ENCODE measurements at places on chromosomes 1 and 21.

DNA sequence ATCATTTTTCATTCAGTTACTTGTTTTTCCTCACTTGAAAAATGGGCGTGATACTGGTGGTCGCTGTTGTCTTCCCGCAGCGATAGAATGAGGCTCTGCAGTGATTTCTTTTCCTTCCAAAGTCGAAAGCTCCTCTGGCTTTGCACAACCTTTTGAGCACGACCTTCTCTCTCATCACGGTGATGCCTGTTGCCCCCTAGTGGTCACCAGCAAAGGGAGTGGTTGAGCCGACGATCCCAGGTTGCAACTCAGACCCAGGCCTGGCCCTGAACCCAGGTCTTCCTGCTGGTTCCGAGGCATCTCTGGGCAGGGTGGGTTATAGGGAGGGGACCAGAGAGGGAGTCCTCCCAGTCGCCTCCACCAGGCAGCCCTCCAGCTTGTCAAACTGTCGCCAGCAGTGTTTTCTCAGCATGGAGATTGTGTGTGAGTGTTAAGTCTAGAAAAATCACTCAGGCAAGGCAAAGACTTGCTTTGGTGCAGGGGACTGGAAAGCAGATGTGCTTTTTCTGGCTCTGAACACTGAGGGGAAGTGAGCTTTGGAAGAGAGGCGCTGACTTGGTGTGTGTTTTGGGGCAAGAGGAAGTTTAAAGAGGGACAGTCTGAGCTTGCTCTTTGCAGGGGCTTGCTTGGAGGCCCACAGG is 285.3 kb downstream of the CAMTA1 start:
- DNase-seq, result peak; percentile 56

- DNase-seq, result no peak
Observed at GRCh38 chr1:56934430-56935060, 31.3 kb downstream of the C8B start.

DNA sequence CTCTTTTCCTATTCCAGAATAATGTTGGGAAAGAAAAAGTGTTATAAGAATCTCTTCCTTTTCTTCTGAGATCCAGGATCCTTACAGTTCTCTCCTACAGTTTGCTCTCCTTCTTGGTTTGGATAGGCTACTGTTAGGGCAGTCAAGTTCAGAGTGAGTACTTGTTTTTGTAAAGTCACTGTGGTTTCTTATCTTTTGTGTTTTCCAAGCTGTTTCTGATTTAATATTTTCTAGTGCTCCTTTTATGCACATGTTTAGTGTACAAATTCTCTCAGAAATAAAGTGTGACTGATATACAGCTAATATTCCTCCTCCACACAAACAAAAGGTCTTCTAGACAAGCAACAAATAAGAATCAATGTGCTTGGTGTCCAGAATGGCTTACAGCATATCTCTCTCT is 107.7 kb downstream of the BACH1 start:
- DNase-seq, result no peak

GRCh38 chr1:55190109-55190508 is 25.1 kb downstream of the USP24 start:
- no peak for DNase-seq

DNA sequence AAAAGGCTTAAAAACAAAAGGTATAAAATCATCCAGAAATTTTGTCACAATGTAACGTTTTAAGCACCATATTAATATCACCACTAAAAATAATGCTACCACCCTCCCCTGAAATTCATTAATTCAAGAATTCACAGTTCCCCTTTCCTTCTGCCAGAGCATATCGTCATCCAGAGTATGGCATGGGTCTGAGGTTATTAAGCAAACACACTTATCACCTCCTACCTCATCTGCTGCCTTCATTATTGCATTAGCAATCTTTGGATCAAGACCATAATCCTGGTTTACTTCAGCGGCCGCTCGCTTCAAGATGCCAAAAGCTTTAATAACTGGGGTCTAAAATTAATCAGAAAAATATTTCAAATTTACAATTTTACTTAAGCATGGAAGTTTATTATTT is 6.2 kb downstream of the FH start:
- DNase-seq, result no peak

- DNase-seq, result no peak
Observed at GRCh38 chr1:173191011-173191705, 16.0 kb downstream of the TNFSF4 start.

DNA sequence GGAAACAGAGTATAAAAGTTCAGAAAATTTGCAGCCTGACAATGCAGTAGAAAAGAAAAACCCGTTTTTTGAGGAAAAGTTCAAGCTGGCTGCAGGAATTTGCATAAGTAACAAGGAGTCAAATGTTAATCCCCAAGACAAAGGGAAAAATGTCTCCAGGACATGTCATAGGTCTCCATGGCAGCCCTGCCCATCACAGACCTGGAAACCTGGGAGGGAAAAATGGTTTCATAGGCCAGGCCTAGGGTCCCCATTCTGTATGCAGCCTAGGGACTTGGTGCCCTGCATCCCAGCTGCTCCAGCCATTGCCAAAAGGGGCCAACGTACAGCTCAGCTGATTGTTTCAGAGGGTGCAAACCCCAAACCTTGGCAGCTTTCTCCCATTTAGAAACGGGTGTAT is 3.6 kb upstream of the KCNT2 start:
- DNase-seq, result no peak

GRCh38 chr1:160064164-160064563 is 5.8 kb downstream of the KCNJ10 start:
- no peak for DNase-seq

DNA sequence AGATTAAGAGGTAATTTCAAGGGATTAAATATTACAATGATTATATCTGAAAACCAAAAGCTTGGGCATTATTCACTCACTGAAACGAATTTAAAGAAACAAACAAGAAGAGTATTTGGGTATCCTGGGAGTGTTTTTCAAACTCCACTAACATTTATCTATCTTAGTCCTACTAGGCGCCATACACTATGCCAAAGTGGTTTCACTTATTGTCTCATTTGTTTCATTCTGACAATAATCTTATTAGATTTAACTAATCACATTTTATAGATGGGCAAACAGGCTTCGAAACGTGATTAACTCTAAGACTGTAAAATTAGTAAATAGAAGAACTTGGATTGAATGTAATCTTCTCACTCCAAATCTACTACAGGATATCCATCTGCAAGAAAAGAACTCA is 25.4 kb downstream of the ASH1L start:
- no peak for DNase-seq

DNA sequence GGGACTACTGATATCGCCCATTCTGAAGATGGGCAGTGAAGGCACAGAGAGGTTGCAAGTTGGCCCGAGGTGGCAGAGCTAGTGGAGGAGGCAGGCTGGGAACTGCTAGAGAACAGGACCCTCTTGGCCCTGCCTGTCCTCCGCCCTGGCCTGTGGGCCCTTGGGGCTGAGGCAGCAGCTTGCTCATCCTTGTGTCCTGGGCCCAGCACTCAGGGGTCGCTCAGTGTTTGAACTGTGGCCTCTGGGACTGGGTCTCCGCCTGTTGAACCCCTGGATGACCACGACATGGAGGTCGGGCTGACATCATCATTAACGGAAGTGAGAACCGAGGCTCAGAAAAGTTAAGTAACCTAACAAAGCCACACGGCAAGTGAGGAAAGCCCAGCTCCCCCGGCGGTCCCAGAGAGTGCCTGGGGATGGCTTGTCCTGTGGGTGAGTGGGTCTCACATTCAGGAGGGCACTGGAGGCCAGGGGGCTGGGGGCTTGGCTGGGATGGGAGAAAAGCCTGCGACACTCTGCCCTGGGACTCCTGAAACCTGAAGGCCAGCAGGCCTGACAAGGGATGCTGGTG is 23.0 kb upstream of the DDOST start:
- no peak for DNase-seq

DNA sequence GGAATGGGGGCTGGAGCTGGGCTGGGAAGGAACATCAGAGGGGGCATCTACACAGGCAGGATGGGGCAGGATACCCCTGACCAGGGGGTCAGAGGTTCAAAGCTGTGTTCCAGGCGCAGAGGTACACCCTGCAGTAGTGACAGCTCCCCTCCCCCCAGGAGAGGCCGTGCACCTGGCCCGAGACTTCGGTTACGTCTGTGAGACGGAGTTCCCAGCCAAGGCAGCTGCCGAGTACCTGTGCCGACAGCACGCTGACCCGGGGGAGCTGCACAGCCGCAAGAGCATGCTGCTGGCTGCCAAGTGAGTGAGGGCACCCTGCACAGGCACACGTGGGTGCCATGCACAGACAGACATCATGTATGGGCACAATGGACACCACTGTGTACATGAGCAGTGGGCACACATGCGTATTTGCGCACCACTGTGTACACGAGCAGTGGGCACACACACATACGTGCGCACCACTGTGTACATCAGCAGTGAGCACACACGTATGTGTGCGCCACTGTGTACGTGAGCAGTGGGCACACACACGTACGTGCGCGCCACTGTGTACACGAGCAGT is 17.4 kb downstream of the TFAP2E start:
- no peak for DNase-seq

DNA sequence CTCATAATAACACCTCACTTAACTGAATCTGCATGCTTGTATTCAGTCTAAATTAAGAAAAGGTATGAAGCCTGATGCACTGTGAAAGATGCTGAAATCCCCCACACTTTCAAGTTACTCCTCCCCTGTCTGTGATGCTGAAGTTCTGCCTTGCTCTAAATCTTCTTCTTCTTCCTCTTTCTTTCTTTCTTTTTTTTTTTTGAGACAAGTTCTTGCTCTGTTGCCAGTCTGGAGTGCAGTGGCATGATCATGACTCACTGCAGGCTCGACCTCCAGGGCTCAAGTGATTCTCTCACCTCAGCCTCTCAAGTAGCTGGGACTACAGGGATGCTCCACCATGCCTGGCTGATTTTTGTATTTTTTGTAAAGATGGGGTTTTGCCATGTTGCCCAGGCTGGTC is 231.0 kb upstream of the B3GALT2 start:
- peak; percentile 34 for DNase-seq

DNA sequence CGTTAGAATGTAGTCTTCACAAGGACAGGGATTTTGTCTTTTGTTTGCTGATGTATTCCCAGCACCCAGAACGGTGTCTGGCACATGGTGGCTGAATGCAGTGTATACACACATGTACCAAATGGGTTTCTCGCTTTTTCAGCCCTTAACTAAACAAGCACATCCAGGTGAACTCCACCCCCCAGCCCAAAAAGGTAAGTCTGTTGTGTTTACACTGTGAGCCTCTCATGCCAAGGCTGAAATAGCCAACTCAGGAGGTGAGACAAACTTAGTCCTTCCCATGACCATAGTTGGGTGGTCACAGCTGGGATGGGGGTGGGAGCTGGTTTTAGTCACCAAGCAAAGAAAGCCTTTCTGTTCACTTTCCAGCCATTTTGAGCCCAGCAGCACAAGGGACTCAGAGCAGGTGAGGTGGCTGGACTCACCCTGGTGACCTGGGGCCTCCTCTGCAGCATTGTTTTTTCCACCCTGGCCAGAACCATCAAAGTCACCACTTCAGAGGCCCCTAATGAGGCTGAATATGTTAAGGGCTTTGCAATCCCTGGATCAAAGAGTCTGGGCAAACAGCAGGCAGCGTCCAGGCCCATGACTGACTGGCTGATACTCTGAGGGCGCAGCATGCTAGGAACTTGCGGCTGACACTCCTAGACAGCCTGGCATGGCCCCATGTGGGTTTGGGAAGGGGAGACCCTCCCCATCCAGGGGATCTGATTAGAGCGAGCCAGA is 8.7 kb downstream of the TENT5B start:
- no peak for DNase-seq

DNA sequence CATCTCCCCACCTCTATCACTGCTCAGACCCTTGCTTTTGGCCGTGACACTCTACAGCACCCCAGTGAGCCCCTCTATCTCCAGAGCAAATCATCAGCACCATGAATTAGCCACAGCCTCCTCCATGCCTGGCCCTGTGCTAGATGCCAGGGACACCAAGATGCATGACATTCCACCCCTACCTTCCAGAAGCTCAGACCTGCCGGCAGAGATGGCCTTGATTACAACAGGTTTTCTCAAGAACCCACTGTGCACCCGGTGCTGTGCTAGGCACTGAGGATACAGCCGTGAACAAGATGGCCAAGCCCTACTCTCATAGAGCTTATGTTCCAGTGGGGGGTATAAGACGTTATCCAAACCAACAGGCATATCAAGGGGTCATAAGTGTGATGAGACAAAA is 30.6 kb downstream of the CDK18 start:
- no peak for DNase-seq

DNA sequence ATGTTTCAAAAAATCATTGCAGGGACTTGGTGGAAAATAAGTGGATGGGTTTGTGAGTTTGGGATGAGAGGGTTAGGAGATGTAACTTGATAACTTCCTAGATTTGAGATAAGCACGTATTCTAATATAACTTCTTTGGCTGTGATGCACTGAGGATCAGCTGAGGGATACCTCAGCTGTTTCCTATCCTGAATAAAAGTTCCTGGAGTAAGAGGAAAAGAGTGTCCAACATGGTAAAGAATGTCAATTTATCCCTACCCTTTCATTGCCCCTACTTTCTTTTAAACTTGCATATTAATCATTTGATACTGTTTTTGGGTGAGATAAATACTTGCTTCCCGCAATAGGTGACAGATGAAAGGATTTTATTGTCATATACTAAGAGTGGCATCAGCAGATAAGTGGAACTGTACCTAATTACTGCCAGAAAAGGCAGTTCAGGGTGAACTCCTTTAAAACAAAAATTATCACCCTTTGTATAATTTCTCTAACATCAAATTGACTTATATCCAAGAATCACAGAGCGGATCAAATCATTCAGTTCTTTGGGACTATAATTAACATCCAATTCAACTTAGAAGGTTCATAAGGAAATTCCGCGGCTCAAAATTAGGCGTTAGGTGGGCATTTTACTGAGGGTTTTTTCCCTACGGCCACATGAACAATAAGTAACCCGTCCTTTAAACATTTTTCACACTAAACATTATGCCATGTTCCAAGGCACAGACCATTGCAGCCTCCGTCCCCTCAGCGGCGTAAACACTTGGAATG is 1.4 kb upstream of the SUCO start:
- DNase-seq, result no peak

- no peak for DNase-seq
Observed at GRCh38 chr1:59670662-59671061, 144.1 kb upstream of the HOOK1 start.

- no peak for DNase-seq
Observed at GRCh38 chr1:228306275-228307217, 98.7 kb downstream of the OBSCN start.

- no peak for DNase-seq
Observed at GRCh38 chr1:225694151-225694603, 41.3 kb upstream of the ENAH start.

GRCh38 chr1:155085504-155086127 is 7.0 kb downstream of the EFNA3 start:
- DNase-seq, result peak; percentile 79

Data from B cell (primary cell).